SJCRH30 (cell line): ENCODE measurements at places on chromosomes 3 and 15. TPM values are rescaled to one million over a fixed set of nuclear protein-coding genes. Genes with fewer than 3 reads are reported as not detected.

- peak overlapping the region; percentile 42 for H3K27ac ChIP-seq
- no peak overlapping the region for H3K4me3 ChIP-seq
- peak; percentile 67 for DNase-seq
- no peaks in the 10 kb centered on the region for H3K27me3 ChIP-seq
- H3K36me3 ChIP-seq, result no peaks in the 10 kb centered on the region
Observed at GRCh38 chr3:129690406-129690805, 83.9 kb upstream of the PLXND1 start.

- DNase-seq, result no peak
- no peaks in the 10 kb centered on the region for H3K36me3 ChIP-seq
- no peaks in the 10 kb centered on the region for H3K27me3 ChIP-seq
- no peak overlapping the region for H3K4me3 ChIP-seq
- peaks cover 15% of the 10 kb centered on the region for H3K4me1 ChIP-seq
- no peak overlapping the region for H3K27ac ChIP-seq
Observed at GRCh38 chr3:140187028-140187427, 252.0 kb downstream of the CLSTN2 start.

DNA sequence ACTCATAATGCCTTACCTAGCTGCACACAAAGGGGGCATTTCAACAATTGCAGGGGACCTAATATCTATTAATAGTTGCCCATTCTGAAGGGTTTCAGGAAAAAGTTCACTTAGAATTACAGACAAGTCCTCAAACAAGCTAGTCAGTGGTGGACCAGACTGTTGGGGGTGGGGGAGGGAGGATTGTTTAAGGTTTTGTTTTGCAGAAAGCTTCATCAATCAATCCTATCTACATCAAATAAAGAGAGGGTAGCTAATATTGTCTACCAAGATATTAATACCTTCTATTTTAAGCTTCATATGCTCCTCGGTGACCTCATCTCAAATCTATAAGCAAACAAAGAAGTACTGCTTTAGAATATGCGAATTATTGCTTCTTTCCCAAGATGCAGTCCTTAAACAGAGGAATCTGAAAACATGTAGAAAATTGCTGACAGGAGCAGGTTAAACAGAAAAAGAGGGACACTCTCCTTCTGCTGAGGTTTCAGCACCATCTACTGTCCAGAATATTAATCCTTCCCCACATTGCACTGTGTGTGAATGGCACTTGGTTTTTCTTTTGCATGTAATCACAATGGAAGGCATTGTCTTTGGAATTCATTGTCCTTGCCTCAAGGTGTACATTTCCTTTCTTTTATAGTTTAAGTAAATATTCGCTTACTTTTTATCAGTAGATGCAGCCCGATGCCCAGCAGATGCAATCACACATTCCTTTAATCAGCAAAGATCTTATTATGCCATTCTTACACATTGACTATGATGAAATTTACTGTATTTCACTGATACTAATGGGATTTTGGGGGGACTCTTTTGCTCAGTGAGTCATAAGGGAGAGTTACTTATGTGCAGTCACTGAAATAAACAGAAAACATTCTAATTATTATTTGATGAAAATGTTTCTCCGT lies 94.7 kb downstream of the IL5RA start:
- no peaks in the 10 kb centered on the region for H3K27me3 ChIP-seq
- no peaks in the 10 kb centered on the region for H3K36me3 ChIP-seq
- H3K4me3 ChIP-seq, result no peak overlapping the region
- no peak for DNase-seq
- no peak overlapping the region for H3K27ac ChIP-seq

DNA sequence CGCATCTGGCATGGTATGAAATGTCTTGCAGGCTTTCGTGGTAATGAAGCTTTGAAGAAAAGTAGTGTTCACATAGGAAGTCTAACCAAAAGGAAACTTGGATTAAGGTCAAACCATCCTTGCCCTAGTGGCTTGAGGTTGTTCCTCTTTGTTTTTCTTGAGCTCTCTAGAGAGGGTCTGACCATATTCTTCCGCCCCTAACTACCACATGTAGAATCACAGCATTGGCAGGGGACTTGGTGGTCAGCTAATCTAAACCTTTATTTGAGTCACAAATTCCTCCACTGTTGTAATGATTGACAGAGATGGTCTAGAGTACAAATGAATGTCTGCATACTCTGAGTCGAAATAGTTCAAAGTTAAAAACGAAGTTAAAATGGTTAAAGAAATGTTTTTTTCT lies 39.1 kb upstream of the PHLDB2 start:
- H3K4me1 ChIP-seq, result no peaks in the 10 kb centered on the region; the same call in 1 of the 2 replicates
- H3K36me3 ChIP-seq, result 0 out of 2 replicates have a peak, but pooled peaks cover 3% of the 10 kb centered on the region
- H3K27me3 ChIP-seq, result no peaks in the 10 kb centered on the region
- DNase-seq, result no peak
- H3K27ac ChIP-seq, result no peak overlapping the region

- H3K4me3 ChIP-seq, result no peak within 1 kb of the TSS
- H3K27ac ChIP-seq, result no peak within 1 kb of the TSS
- H3K27me3 ChIP-seq, result peaks cover 20% of the 10 kb centered on the region
- H3K36me3 ChIP-seq, result no peaks in the 10 kb centered on the region
- DNase-seq, result no peak
Observed at GRCh38 chr3:184275961-184276910, at the start of gene ECE2. ECE2 (plus strand) TSS chr3:184276022; CDS start chr3:184276154, 132 bp downstream.

DNA sequence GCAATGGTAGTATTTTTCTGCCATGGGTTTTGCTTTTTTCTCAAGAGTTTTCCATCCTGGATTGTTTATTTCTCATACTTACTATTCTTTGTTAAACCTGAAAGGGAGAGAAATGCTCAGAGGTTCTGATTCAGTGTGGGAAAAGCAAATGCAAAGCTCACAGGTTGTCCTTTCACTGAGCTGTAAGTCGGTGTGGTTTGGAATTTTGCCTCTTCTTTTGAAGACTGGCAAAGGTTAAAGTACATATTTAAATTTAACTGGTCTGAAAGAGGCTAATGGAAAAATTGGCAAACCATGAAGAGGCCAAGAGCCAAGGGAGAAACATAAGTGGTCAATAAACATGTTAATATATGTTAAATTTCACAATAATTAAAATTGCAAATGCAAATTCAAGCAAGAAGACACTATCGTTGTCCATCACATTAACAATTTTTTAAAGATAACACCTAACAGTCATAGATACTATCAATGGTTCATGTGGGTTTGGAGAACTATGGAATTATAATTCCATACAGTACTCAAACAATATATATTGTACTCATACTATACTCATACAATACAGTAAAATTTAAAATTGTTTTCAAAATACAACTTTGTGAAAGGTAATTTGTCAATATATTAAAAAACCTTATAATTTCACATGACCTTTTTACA lies 246.8 kb upstream of the STT3B start:
- DNase-seq, result no peak
- no peaks in the 10 kb centered on the region for H3K27me3 ChIP-seq
- no peaks in the 10 kb centered on the region for H3K4me1 ChIP-seq
- no peaks in the 10 kb centered on the region for H3K36me3 ChIP-seq
- no peak overlapping the region for H3K27ac ChIP-seq

- H3K36me3 ChIP-seq, result no peaks in the 10 kb centered on the region
- no peak overlapping the region for H3K27ac ChIP-seq
- DNase-seq, result no peak
- no peaks in the 10 kb centered on the region for H3K4me1 ChIP-seq
- no peaks in the 10 kb centered on the region for H3K27me3 ChIP-seq
- no peak overlapping the region for H3K4me3 ChIP-seq
Observed at GRCh38 chr15:92019706-92020105, 166.2 kb downstream of the SLCO3A1 start.

DNA sequence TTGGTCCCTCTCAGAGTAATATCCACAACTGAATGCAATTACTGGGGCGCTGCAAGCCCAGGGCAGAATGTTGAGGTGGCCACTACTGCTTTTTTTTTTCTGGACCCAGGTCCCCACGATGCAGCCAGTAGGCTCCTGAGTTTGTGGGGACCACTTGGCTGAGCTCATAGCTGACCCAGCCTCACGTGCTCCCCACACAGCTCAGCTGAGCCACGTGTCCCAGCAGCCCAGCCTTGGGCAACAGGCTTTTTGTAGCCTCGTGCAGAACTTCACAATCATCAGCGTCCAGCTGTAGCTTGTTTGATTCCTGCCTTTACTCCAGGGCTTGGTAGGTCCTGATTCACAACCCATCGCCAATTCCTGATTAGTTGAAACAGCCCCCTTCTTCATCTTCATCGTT lies 117.3 kb downstream of the ETFA start:
- 0 out of 2 replicates have a peak, but pooled peaks cover 2% of the 10 kb centered on the region for H3K27me3 ChIP-seq
- DNase-seq, result no peak
- H3K4me1 ChIP-seq, result peaks cover 20% of the 10 kb centered on the region

DNA sequence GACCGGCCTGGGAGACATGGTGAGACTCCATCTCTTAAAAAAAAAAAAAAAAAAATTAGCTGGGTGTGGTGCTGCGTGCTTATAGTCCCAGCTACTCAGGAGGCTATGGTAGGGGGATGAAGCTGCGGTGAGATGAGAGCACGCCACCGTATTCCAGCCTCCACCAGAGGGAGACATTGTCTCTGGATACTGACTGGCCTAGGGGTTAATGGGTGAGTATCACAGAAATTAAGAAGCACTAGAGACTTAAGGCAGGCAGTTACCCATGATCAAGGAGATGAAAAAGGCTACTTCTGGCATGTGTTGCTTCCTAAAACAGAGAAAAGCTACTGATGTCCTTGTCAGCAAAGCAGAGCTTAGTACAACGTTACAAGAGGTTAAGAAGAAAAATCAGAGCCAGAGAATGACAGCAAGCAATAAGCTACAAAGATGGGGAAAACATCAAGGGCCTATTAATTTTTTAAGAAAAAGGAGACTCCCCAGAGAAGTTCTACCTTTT lies 8.6 kb downstream of the TFRC start:
- peak; percentile 76 for DNase-seq
- no peaks in the 10 kb centered on the region for H3K27me3 ChIP-seq
- no peaks in the 10 kb centered on the region for H3K4me1 ChIP-seq
- H3K4me3 ChIP-seq, result no peak overlapping the region
- H3K36me3 ChIP-seq, result peaks cover 58% of the 10 kb centered on the region
- H3K27ac ChIP-seq, result no peak overlapping the region

GRCh38 chr15:70172124-70172523 lies 74.4 kb upstream of the TLE3 start:
- peaks cover 13% of the 10 kb centered on the region for H3K27me3 ChIP-seq
- H3K36me3 ChIP-seq, result no peaks in the 10 kb centered on the region
- H3K4me1 ChIP-seq, result no peaks in the 10 kb centered on the region

DNA sequence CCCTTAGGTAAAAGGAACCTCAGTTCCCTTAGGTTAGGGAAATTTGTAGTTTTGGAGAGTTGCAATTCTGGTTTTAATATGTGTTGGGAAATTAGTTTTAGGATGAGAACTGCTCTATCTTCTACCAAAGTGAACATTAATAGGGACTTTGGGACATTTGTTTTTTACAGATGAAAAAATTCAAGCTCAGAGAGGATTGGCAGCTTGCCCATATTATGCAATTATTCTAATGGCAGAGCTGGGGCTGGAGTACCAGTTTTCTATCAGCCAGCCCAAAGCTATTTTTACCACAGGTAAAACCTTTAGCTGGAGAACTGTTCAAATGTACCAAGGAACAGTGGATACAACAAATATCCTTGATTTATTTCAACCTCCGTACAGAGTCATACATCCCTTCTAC lies 127.0 kb downstream of the CPNE4 start:
- H3K4me1 ChIP-seq, result no peaks in the 10 kb centered on the region
- no peak overlapping the region for H3K27ac ChIP-seq
- H3K36me3 ChIP-seq, result no peaks in the 10 kb centered on the region
- no peak overlapping the region for H3K4me3 ChIP-seq
- no peak for DNase-seq

- no peaks in the 10 kb centered on the region for H3K36me3 ChIP-seq
- no peak overlapping the region for H3K4me3 ChIP-seq
- H3K27me3 ChIP-seq, result no peaks in the 10 kb centered on the region
- peak; percentile 90 for DNase-seq
- peak overlapping the region; percentile 43 for H3K27ac ChIP-seq
- peaks cover 19% of the 10 kb centered on the region for H3K4me1 ChIP-seq
Observed at GRCh38 chr3:102290241-102290640, 144.6 kb upstream of the ZPLD1 start.

DNA sequence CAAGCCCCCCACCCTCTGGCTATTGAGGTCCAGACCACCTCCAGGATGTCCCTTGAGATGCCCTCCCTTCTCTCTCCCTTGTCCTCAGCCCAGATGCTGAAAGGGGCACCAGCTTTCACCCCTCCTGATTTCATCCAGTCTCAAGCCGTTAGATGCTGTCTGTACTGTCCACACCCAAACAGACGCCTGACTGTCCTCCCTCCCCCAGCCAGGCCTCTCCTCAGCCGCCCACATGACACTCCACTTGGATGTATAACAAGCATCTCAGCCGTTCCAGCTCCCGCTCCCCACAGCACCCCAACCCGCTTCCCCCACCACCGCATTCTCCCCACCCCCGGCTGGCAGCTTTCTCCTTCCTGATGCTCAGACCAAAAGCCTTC lies 25.0 kb upstream of the CYP11A1 start:
- no peak for DNase-seq
- H3K4me3 ChIP-seq, result no peak overlapping the region
- 0 out of 2 replicates have a peak, but pooled peaks cover 5% of the 10 kb centered on the region for H3K27me3 ChIP-seq
- no peak overlapping the region for H3K27ac ChIP-seq
- no peaks in the 10 kb centered on the region for H3K36me3 ChIP-seq

- H3K4me3 ChIP-seq, result no peak overlapping the region
- H3K27ac ChIP-seq, result no peak overlapping the region
- H3K4me1 ChIP-seq, result no peaks in the 10 kb centered on the region
- H3K36me3 ChIP-seq, result no peaks in the 10 kb centered on the region
Observed at GRCh38 chr15:78685159-78685921, 44.3 kb upstream of the CHRNB4 start.

DNA sequence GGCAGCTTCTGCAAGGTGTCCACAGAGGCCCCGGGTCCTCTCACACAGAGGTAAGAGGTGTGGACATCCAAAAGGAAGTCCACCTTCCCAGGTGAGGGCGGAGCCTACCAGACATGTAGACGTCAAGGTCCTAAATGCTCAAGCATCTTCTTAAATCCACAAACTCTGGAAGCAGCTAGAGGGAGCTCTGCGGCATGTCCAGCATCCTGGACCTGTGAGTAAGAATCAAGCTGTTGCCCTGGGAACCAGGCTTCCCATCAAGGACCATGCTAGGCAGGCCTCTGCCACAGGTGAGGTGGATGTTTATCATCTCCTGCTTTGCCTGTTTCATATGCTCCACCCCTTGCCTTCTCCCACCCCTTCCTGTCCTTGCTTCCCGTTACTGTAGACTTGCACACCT lies 368.2 kb downstream of the GABRG3 start:
- H3K27ac ChIP-seq, result no peak overlapping the region
- no peaks in the 10 kb centered on the region for H3K36me3 ChIP-seq
- DNase-seq, result no peak

- H3K4me1 ChIP-seq, result no peaks in the 10 kb centered on the region
- no peak overlapping the region for H3K4me3 ChIP-seq
- DNase-seq, result no peak
- H3K36me3 ChIP-seq, result no peaks in the 10 kb centered on the region
- H3K27me3 ChIP-seq, result no peaks in the 10 kb centered on the region
Observed at GRCh38 chr15:52790941-52791751, 1.0 kb upstream of the ONECUT1 start.

TXNRD3 gene
- 2.3 and 2.7 TPM in 2 replicates for total RNA-seq

TIMP4 gene
- total RNA-seq, result not detected in 2 replicates

PLIN1 gene
- total RNA-seq, result not detected in 2 replicates

NEIL1 gene
- 1.5 and 2.0 TPM in 2 replicates for total RNA-seq

MYRIP gene
- total RNA-seq, result not detected in 2 replicates

KIF15 gene
- 41.9 and 46.9 TPM in 2 replicates for total RNA-seq

SAXO2 gene
- total RNA-seq, result 0.10 and 0.46 TPM in 2 replicates

CIDEC gene
- total RNA-seq, result not detected in 2 replicates
